ENCODE measurements at places on chromosomes 7 and 10.

DNA sequence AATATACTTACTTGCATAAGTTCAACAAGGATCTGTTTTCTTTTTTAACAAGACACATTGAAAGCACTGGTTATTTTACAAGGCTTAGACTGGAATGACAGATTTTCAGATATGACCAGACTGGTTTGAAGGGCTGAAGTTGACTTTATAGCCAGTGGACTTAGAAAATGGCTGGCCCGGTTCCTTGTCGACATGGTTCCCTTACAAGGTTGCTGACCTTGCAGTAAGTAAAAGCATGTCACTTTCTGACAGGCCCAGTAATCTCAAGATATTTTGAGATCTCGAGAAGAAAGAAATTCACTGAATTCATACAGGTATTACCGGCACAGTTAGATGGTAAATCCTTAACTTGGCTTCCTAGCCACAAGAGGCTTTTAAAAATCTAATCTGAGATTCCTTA is 136.5 kb downstream of the COBL start:
- no peak for DNase-seq

- no peak for DNase-seq
Observed at GRCh38 chr7:127477295-127478023, 85.0 kb upstream of the ZNF800 start.

GRCh38 chr7:23290993-23291392 is 8.1 kb upstream of the MALSU1 start:
- DNase-seq: no peak

DNA sequence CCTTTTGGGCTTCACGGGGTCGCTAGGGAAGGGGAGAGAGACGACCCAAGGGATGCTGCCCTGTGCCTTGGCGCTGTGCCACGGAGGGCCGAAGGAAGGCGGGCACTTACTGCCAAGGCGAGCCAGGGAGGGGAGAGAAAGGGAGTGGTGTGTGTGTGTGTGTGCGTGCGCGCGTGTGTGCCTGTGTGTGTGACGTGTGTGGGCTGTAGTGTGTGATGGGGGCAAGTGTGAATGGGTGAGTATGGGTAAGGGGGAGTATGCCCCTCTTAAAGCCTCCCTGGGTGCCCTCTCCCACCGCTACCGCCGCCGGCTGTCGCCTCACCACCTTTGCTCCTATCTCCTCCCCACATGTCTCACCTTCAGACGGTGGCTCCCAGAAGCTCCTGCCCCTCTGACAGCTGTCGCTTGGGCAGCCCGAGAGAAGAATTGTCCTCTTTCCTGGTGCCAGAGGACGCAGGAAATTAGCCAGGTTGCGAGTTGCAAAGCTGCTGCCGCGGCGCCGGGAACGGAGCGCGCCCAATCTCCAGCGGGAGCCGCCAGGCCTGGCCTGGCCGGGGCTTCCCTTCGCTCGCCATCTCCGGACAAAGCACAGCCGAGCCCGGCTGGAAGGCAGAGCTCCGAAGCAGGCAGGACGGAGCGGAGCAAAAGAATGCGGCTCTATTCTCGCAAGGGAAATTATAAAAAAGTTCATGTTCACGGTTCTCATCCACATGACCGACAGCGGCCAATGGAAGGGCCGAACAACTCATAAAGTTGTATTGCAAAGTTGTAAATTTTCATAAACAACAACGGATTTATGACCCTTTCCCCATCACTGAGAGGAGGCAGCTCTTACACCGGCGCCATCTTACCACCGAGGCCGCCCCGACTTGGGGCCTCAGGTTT is at the start of gene HOXA3:
Gene HOXA3 (minus strand): TSS at position 653 of the 885 bp plus-strand sequence. CDS start 41,943 bp downstream, outside the sequence.
- peak; percentile 85 for DNase-seq

DNA sequence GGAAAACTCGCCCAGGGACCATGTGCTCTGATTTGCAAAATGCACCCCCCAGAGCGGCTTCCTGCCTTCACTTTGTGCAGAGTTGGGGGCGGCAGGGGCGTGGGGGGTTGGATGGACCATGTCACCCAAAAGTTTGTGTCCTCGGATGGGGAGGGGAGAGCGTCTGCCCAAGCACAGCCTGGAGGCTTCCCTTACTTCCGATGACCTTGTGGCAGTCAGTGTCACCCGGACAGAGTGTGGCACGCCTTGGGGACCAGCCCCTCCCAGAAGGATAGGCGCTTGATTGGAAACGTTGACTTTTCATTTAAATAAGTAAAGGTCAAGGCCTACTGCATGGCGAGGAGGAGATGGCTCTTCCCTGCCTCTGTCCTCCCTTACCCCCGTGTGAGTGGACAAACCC is 71.6 kb downstream of the LHPP start:
- no peak for DNase-seq

DNA sequence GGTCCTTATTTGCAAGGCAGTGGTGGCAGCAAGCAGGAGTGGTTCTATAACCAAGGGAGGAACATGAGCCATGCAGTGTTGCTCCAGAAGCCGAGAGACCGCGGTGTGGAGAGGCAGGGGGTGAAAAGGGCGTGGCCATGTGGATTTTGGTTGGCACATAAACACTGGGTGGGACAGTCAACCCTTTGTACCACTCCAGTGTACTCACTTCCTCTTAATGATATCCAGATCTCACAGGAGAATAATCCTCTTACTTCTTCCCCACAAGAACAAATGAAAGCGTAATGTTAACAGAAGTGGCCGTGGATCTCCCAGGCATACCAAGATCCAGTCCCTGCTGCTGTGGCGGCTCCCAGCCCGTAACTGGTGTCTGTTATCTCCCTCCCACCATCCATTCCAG is 42.4 kb downstream of the XRCC2 start:
- DNase-seq: no peak

DNA sequence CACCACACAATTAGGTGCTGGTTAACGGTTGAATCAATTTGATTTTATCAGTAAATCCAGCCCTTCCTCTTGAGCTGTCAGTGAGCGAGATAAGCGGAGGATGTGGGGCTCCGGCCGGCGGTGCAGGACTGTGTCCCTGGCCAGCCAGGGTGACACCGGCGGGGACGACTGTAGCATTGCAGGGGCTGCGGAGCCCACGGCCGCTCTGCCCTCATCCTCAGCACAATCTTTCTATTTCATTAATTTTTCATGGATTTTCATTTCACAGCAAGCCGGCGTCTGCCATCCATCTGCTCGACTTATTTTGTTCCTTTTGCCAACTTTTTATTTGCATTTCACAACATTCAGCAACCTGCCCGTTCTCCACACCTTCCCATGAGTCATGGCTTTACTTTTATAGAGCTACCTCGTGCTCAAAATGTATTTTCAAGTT is 4.7 kb downstream of the ADARB2 start:
- DNase-seq: no peak

GRCh38 chr7:68432585-68432984 is 1165.7 kb upstream of the AUTS2 start:
- no peak for DNase-seq

- DNase-seq: no peak
Observed at GRCh38 chr10:58486821-58487220, 25.9 kb upstream of the BICC1 start.

GRCh38 chr10:125064681-125065492 is 95.5 kb downstream of the CTBP2 start:
- no peak for DNase-seq

DNA sequence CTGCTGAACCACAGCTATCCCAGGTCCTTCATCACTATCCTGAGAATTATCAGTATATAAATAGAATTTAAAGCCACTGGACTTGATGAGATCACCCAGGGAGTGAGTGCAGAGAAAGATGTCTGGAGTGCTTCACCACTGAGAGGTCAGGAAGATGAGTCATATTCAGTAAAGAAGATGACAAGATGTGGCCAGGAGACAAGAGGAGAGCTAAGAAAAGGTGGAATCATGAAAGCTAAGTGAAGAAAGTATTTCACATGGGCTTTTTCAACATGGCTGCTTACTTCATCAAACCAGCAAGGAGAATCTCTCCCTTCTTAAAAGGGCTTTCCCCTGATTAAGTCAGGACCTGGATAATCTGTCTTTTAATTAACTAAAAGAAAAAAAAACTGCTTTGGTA is 9.1 kb upstream of the PRKAR2B start:
- no peak for DNase-seq

DNA sequence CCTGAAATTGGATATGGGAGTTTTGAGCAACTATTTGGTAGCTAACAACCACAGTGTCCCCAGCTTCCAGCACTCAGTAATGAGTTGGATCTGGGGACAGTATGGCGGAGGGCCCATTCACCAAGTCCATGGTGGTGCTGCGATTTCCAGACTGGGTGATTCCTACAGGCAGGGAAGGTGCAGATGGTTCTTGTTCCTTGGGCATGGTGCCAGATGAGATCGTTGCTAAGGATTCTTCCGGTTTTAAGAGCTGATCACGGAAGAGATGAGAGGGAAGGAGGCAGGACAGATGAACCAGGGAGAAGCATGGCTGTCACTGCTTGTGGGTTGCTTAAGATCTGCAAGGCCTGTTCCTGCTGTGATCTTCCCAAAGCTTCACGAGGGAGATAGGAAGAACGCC is 380.3 kb downstream of the TCERG1L start:
- no peak for DNase-seq
